ENCODE measurements at places on chromosomes 5 and 9.

DNA sequence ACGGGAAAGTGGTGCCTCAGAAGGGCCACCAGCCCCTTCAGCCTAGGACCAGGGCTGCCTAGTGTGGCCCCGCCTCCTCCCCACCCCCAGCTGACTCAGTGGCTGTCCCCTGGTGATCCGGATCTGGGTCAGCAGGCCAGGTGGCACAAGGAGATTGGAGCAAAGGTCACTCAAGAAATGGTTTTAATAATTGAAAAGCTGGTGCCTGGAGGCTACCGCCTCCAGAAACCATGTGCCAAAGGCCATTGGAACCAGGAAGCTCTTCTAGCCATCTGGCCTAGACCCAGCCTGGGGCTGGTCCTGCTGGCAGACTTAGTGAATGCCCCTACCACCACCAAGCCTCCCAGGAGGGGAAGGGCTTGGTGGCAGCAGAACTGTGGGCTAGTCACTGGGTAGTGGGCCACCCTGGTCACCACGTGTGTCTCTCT, 1.5 kb downstream of the ST6GALNAC4 start:
- no peak for DNase-seq

GRCh38 chr9:7608261-7608660, 191.3 kb downstream of the DMAC1 start:
- no peak for DNase-seq

- no peak for DNase-seq
Measured at GRCh38 chr5:122408592-122409224, 96.7 kb downstream of the SNCAIP start.

DNA sequence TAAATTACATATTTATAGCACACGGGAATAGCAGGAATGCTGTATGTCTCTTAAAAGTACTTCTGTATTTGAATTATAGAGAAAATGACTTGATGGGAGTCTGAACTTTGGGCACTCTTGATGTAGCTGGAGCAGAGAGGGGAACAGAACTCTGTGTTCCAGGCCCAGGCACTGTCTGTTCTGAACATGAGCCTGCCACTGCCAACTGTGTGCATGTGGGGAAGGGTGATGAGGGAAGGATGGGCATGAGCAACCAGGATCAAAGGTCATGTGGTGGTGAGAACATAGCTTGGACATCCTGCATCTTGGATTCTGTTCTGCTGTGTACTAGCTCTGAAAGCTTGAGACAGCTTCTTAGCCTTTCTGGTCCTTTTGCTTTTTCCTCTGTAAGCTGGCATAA, 16.4 kb upstream of the ZBED3 start:
- DNase-seq, result no peak

GRCh38 chr5:180161420-180162303, 47.3 kb downstream of the RASGEF1C start:
- no peak for DNase-seq

DNA sequence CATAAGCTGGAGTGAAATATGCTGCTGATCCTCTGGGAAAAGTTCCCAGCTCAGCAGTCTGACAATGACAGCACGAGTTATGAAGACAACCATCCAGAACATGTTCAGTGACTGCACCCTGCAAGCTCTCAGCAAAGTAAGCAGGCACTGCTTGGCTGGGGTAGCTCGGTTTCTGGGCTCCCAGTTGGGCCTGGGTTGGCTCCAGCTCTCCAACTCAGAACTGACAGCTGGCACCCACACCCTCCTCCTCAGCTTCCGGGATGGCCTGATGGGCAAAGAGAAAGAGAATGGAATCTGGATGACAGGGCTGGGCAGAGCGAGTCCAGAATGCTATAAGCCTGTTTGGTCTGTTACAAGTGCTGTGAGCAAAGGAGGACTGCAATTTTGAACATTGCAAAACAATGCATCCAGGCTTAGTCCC, 185.0 kb downstream of the CSNK1G3 start:
- DNase-seq, result no peak

GRCh38 chr5:122415030-122415800, 103.2 kb downstream of the SNCAIP start:
- no peak for DNase-seq

DNA sequence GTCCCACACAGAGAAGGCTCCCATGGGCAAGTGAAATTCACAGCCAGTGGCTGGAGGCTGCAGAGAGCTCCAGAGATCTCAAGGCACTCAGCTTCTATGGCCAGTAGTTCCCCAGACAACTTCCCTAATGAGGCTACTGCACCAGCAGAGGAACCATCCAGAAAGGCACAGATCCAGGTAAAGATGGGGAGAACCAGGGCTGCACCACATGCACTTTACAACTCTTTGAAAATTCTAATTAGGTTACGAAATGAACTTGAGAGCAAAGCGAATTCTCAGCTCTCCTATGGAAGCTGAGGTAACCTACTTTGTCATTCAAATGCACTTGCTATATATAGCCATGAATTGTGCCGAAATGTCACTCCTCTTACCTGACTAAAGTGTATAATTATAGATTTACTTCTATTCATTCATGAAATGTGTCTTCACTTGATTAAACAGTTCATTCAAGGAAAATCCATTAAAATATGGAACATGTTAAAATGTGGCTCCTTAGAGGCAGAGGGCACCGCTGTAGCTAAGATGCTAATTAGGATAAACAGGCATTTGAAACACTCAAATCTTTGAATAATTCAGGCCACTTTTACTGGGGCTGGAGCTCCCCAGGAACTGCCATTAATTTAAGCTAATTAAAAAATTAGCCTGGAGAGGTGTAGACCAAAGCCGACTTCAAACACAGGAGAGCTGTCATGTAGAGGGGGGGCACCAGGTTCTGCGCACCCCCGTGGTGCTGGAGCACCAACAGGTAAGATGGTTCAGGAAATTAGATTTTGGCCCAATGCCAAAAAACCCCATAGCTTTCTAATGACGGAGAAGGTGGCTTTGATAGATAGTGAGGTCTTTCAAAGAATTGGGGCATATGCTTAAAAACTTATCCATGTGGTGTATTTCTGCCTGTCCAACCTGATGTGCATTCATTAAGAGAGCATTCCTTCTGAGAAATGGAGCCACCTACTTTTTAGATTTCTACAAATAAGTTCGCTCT, 204.1 kb downstream of the GABBR2 start:
- no peak for DNase-seq

DNA sequence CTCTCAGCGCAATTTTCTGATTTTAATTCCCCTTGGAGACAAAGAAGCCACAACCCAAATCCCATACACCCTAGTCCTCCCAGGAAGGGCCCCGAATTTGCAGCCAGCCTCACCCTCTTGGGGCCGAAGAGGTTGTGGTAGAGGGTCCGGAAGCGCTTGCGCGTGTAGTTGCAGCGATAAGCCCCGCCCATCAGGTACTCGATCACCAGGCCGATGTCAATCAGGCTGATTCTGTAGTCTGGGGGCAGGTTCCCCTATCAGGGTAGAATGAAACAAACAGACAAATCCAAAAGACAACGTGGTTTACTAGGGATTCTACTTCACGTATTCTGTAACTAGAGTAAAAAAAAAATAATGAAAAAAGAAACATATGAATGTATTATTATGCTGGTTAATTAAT, 210.6 kb upstream of the KLF9 start:
- DNase-seq, result no peak

DNA sequence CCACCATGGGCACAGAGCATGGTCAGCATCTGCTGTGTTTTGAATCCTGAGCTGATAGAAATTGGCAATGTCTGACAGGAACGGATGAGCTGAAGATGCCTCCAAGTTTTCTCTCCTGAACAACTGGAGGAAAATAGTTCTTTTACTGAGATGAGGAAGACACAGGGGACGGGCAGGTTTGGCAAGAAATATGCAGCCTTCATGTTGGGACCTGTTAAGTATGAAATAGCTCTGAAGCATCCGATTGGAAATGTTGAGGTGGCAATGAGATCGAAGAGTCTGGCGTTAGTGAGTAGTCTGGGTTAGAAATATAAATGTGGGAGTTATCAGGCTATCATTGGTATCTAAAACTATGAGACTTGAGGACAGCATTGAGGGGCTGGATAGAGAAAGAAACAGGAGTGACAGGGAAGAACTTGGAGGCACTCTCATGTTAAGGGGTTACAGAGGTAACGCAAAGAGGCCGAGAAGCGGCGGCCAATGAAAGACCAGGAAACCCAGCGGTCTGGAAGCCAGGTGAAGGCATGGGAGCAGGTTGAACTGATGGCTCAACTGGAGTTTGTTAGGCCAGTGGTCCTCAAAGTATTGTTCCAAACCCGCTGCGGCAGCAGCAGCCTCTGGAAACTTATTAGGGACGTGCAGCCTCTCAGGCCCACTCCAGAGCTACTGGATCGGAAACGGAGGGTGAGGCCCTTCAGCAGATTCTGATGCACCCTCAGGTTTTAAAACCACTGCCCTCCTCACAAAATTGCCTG, 1.0 kb upstream of the MAMDC2 start:
- no peak for DNase-seq

DNA sequence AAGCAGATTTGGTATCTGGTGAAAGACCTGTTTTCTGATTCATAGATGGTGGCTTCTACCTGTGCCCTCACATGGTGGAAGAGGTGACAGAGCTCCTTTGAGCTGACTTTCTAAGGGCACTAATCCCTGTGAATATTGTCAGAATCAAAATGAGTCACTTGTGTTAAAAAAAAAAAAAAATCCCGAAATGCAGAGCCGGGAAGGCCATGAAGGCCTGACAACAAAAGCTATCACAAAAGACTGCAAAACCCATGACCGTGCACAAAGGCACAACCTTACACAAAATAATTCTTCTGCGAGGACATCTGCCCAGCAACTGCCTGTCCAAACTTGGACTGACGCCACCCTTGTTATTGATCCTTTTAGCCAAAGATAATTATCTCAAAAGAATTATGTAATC, 19.6 kb upstream of the UBTD2 start:
- no peak for DNase-seq

DNA sequence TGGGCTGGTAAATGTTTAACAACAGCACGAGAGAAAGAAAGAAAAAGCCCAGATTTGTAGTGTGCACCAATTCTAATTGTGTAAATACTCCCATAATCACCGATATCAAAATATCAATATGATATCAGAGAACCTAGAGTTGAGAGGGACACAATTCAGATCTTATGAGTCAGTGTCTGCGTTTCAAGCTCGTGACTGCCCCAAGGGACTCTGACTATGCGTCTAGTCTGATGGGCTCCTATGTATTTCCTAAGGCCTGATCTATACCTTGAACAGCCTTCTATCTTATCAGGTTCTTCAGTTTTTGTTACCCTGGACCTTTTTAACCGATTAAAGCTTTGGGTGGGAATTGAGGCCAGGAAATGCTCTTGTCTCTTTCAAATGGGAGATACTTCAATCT, 243.0 kb upstream of the SLC24A2 start:
- DNase-seq, result no peak

DNA sequence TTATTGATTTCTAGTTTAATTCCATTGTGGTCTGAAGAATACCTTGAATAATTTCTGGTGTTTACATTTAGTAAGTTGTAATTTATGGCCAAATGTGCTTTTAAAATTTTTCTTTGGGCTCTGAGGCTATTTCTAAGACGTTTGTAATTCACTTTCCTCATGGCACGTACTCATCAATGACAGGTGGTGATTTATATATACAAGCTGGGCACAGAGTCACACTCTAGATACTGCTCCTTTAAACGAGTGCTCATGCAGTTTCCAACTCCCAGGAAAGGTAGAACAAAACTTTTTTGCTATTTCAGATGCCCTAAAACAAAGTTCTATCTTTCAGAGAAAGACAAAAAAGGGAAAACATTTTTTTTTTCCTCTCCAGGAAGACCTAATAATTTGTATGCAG, 146.9 kb downstream of the AUH start:
- DNase-seq, result no peak

GRCh38 chr5:139758510-139759075, 37.0 kb upstream of the PSD2 start:
- DNase-seq, result no peak

- DNase-seq, result no peak
Measured at GRCh38 chr5:54761213-54761701, 224.1 kb downstream of the ESM1 start.

DNA sequence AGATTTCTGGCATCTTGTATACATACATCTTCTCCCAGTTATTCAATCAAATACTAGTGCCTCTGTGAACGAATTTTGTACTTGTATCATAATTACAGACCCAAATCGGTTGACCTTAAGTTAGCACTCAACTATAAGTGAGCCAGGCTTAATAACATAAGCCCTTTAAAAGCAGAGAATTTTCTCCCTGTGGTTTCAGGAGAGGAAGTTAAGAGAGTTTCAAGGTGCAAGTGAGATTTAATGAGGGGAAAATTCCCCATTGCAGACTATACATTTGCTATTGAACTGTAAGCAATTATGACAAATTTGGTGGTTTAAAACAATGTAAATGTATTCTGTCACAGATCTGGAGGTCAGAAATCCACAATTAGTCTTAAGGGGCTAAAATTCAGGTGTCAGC, 261.9 kb upstream of the NREP start:
- DNase-seq, result no peak

GRCh38 chr5:154166901-154167791, 23.4 kb upstream of the GALNT10 start:
- no peak for DNase-seq

GRCh38 chr9:84439250-84439649, 98.7 kb upstream of the SLC28A3 start:
- no peak for DNase-seq

Data from cortex of kidney (tissue), 1 donor.